Kidney tubule cell (primary cell): ENCODE measurements at places on chromosomes 1 and 21.

GRCh38 chr1:234573711-234574299, 36.2 kb downstream of the IRF2BP2 start:
- no peak for DNase-seq

DNA sequence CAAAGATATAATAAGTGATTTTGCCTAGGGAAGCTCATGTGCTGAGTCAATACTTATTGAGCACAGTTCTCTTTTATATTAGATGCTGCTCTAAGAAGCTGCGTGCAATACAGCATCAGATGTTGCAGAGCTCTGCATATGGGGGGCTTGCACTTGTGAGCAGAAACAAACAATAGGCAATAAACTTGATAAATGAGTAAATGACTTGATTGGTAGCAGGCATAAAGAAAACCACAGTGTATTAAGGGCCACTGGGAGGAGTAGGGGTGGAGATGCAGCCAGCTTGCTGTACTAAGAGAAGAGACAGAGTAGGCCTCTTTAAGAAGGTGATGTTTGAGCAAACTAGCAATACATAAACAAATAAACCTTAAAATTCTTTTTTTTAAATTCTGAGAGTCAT, 598.5 kb upstream of the ADAMTS5 start:
- DNase-seq: no peak

GRCh38 chr1:16047791-16048475, 4.4 kb downstream of the CLCNKB start:
- DNase-seq: no peak

- no peak for DNase-seq
These were observed 17.9 kb upstream of the ABCG1 start for GRCh38 chr21:42200906-42201614.
